Stimulated activated CD4-positive, alpha-beta T cell treated with anti-CD3 and anti-CD28 coated beads, TNF-alpha, amount 100 ng/mL, for 48 hours (primary cell): ENCODE measurements at places on chromosomes 6 and 20.

GRCh38 chr6:75117701-75118100, 88.2 kb downstream of the COL12A1 start:
- no peak for DNase-seq

DNA sequence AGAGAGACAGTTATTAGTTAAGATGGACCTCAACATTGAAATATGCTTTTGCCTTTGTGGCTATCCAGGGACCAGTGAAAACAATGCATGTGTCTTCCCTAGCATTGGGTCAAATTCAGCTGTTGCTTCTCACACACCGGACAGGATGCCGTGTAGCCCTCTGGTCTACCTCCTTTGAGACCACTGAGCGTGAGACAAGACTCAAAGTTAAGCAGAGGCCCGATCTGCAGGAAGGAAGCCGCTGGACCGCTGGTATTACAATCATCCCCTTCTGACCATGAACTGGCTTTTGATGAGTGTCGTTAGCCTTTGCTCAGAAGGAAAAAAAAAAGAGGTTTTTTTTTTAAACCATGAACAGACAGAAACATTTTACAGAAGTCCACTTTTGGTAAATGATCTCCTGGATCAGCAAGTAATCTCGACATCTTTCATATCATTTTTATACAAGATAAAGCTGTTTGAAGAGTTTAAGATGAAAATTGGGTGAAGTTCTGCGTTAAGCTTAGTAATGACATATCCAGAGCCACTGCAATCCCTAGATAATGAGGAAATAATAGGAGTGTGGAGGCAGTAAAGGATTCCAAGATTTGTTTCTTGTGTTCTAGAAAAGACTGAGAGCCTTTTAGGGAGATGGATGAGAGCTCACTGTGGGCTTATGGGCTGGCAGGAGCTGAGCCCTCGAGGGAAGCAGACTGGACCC, 622.8 kb downstream of the QKI start:
- DNase-seq, result no peak

- no peak for DNase-seq
These were observed 28.0 kb upstream of the ZNF217 start for GRCh38 chr20:53621482-53622246.

DNA sequence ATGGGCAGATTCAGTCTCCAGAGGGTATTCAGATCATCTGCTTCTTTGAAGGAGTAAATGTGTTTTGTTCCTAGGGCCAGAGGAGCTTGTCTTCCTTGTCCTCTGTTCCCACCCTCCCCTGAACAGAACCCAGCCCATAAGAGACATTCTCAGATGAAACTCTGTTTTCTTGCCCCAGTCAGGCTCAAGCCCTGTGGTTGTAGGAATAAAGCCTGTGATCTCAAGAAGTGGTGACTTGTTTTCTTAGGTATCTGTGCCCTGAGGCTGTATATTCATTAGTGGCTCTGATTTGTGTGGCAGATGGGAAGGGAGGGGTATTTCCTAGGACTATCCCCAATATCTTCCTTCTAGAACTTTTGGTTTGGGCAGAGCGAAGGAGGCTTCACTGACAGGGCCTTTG, 27.9 kb downstream of the GSS start:
- DNase-seq, result no peak

DNA sequence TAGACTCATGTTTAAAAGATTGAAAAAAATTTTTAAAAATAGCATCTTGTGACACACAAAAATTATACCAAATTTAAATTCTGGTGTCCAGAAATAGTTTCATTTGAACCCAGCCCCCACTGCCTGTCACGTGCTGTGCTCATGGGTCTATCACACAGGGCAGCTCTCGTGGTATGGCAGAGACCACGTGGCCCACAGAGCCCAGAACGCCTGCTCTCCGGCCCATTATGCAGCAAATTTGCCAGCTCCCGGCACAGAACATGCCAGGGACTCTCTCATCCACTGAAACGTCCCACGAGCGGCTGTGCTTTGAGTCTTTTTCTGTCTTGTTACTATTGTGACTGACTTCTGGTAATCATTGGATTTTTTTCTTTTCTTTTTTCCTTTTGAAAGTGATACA, 224.3 kb downstream of the TTLL2 start:
- no peak for DNase-seq

- no peak for DNase-seq
These were observed 284.5 kb upstream of the CDYL start for GRCh38 chr6:4491501-4492260.

GRCh38 chr6:148934539-148934938, 187.7 kb downstream of the UST start:
- no peak for DNase-seq

DNA sequence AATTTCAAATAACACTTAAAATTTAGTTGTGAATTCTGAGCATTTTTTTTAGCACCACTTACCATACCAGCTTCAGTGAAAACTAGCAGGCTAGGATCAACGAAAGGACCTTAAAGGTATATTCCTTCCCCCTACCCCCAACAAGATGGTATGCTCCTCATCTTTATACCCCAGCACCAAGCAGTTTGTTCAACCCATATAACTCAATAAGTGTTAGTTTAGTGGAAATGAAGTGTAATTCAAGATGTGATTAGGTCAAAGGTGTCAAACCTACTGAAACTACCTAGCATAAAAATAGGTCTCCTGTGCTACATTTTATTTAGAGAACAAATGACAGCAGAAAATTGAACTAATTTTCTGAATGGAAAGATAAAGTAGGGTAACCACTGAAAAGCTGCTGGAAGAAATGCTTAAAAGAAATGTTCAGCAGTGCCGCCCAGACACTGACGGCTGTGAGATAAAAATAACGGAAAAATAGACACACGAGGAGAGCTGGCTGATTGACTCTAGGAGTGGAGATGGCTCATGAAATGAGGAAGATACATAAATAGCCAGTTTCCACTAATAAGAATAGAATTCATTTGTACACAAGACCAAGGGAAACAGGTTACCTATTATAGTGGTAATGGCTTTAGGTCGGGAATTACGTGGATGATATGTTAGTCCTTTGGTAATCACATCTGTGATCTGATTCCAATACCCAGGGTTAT, 94.8 kb downstream of the IPCEF1 start:
- DNase-seq, result no peak

DNA sequence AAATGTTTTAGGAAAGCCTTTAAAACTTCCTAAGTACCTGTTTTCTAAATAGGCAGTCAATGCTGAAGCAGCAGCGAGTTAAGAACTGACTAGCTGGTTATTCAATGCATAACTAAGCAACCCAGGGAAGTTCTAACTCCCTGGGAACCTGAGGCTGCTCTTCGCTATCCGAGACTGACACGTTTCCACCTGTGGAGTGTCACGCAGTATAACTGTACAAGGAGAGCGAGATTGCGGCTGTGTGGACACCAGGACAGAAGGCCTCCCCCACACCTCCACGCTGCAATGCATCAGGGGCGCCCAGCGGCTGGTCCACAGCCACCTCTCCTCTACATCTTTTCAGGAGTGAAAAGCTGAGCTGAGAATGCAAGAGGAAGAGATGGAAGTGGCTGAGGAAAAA, 8.0 kb downstream of the PXDC1 start:
- DNase-seq, result no peak

GRCh38 chr20:9319687-9320384, 194.6 kb upstream of the LAMP5 start:
- no peak for DNase-seq

DNA sequence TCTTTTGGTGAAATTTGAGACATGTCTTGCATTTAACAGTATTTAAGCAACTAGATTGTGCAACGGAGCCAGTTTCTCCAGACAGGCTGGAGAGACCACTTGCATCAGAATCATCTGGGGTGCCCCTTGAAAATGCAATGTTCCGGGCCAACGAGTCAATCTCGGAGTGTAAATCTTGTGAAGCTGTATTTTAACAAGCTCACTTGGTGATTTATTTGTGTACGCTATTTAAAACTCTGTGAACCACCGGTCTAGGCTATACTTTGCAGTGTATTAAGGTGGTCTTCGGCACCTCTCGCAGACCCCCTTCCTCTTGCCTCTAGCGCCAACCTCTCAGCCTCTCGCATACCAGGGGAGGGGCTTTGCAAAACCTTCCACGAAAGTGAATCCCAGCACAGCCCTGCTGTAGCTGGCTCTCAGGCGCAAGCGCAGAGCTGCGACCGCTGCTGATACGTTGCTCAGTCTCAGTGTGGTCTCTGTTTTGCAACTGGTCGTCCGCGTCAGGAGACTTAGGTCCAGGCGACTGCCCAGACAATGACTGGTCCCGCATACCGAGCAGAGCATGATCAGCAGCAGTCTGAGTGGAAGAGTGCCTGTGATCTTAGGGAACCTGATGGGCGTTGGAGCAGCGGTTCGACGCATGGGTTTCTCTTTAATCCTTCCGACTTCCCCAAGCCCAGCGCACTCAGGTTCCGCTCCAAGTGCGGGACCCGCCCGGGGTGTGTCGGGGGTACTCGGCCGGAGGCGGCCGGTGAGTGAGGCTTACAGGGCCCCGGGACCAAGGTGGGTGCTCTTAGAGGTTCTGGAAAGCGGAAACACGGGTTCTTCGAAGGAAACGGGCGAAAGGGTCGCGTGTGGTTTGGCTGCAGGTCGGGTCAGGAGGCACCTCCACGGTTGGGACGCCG, at the start of gene ZNF391:
Gene ZNF391 (plus strand): TSS at position 467 of the 905 bp plus-strand sequence. CDS start 11,612 bp downstream, outside the sequence.
- peak; percentile 59 for DNase-seq

DNA sequence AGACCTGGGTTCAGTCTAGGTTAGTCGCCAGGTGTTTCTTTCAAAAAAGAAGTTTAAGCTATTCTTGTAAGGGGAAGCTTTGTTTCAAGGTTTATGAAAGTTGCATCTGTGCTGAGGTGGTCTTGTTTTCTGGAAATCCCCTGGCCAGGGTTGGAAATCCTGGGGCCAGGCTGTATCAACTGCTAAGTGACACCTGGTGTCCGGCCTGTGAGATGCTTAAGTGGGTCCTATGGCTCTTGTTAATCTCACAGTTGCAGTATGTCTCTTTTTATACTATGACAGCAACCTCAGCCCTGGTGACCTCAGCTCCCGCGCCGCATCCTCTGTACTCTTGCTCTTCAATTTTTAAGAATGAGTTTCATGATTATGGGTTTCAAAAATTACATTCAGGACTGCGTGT, 72.0 kb downstream of the CHMP4B start:
- DNase-seq, result no peak

- no peak for DNase-seq
These were observed at the start of gene CLVS2 for GRCh38 chr6:122995921-122996793. Gene CLVS2, plus strand, starts transcription at chr6:122996235. Its CDS starts 1,543 bp downstream, at chr6:122997778.

GRCh38 chr6:89144354-89144906, 1.4 kb upstream of the PM20D2 start:
- DNase-seq, result no peak

DNA sequence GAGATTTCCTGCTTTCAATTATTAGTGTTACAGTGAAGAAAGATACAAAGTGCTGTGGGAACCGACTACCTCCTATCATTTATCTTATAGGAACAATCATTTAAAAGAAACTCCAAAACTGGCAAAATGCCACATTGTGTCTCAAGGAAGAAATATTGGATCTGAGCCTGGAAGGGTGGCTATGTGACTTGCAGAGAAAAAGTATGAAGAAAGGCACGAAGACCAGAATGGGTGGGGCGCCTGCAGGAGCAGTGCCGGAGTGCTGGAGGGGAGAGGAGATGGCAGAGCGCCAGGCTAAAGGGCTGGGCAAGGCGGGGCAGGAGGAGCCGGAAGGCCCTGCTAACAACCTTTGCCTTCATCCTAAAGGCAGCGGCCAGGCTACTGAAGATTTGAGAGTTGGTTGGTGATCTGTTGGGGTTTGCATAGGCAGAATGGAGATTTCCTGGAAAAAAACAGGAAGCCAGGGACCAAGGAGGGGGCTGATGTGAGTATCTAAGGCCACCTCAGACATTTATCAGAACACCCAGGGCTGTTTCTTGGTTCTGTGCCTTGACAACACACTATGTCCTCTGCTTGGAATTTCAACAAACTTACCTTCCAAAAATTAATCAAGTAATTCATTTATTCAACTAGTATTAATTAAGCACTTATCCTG, 125.6 kb downstream of the MAFB start:
- no peak for DNase-seq

GRCh38 chr6:167576050-167576741, 250.5 kb upstream of the AFDN start:
- DNase-seq, result no peak

- no peak for DNase-seq
These were observed 221.6 kb downstream of the LAMA2 start for GRCh38 chr6:129104560-129104959.

DNA sequence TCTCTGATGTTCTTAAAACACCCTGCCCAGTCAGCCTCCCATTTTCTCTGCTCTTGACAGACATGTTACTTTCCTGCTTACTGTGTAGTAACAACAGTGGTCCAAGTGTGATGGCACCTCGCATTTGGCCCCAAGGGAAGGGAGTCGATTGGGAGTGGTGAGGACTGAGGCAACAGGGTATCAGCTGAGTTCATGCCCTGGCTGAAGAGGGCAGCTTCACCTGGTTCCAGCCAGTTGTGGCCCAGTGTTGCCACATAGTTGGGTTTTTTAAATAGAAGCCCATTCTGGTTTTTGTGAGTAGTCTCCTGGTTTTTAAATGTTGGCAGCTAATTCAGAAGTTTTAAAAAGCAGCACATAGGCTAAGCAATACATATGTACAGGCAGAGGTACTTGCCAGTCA, 37.2 kb downstream of the ARFGEF2 start:
- DNase-seq, result no peak

DNA sequence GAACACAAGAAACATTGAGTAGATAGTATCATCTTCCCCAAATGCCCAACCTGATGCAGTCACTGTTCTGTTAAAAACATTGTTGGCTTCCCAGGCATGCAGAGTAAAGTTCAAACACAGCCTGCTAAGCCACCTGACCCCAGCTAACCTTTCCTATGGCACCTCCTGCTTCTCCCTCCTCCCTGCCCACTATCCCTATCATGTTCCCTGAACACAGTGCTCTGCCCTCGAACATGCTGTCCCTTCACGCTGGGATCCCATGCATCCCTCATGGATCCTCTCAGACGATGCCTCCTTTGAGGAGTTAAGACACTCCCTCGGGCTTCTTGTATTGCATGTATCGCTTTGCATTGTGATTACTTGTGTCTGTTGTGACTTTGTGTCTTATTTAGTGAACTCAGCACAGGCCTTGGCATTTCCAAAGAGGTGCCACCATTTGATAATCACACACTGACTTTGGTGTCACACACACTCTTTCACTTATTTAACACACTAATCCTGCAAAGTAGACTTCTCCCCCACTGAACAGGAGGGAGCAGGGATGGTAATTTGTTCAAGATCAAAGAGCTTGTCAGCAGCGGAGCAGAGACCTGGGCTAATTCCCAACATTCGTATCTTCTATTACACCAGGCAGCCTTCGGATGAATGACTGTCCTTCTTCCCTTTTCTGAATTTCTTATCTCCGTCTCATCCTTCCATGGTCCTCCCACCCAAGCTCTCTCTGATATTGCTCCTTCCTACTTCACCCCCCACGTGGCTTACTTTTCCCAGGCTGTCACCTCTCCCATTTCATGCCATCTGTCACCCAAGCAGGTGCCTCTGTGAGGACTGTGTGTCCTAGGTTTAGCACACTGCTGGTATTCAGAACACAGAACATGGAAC, 28.3 kb upstream of the SMIM29 start:
- DNase-seq, result no peak

DNA sequence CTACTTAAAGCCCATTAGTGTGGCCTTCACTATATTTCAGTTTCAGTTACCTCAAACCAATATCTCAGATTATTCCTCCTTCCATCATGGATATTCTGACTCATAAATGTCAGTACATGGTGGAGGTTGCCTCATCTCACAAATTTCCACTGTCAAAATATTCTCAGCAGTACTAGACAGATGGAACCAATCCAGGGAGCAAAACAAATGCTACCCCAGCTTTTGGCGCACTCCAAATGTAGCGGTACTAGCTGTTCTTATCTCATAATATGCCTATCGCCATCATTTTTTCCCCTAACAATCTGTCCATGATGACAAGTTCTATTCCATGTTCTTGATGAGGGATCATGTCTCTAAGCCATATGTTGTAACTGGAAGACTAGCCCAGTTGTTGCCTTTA, 1026.1 kb downstream of the KIF16B start:
- DNase-seq, result no peak

- no peak for DNase-seq
These were observed 38.2 kb downstream of the ROS1 start for GRCh38 chr6:117387454-117387974.
